Right kidney (tissue), 9 donors: ENCODE measurements at places on chromosomes 7 and 10.

DNA sequence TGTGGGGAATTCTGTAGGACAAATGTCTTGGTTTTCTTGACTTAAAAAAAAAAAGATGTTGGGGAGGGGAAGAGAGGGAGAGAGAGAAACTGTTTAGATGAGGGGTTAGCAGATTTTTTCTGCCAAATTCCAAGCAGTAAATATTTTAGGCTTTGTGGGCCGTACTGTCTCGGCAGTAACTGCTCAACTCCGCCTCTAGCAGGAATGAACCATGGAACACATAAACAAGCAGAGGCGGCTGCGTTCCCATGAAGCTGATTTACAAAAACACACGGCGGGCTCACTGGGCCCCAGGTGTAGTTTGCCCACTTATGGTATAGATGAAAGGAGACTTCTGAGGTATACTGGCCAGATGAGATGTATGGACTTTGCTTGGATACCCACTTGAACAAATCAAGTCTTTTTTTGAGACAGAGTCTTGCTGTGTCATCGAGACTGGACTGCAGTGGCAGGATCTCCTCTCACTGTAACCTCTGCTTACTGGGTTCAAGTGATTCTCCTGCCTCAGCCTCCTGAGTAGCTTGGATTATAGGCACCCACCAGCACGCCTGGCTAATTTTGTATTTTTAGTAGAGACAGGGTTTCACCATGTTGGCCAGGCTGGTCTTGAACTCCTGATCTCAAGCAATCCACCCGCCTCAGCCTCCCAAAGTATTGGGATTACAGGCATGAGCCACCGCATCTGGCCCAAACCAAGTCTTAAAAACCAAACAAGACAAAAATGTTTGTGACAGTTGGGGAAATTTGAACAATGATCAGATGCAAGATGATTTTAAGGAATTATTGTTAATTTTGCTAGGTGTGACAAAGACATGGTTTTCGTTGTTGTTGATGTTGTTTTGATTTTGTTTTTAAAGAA lies 9.7 kb upstream of the ADAMTS14 start:
- DNase-seq: peak; percentile 32

- no peak for DNase-seq
Observed at GRCh38 chr10:52226197-52226847, 87.8 kb upstream of the DKK1 start.

DNA sequence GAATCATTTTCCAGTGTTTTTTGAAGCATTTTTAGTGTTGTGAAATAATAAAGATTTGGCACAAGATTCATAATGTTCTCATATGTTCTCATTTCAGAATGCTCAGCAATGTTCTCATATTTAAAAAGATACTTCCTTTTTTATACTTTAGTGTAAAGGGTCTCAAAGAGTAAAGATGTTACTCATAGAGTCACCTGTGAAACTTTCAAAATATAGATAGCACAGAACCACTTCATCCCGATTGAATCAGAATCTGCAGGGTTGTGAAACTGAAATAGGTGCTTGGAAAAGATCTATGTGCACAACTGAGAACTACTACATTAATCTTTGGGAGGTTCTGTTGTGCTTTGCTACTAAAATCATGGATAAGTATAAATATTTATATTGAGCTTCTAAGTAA lies 144.7 kb downstream of the MDFIC start:
- no peak for DNase-seq

GRCh38 chr10:76191336-76191735 lies 759.9 kb downstream of the LRMDA start:
- DNase-seq: no peak

GRCh38 chr7:47351233-47352154 lies 230.4 kb downstream of the TNS3 start:
- DNase-seq: no peak
